ENCODE measurements at places on chromosomes 13 and 19. TPM values are rescaled to one million over a fixed set of nuclear protein-coding genes. Genes with fewer than 3 reads are reported as not detected.

The CRX gene
- total RNA-seq = not detected

The FAAP24 gene
- total RNA-seq = 12.0 TPM

The ZNF221 gene
- 6.2 TPM for total RNA-seq

The ONECUT3 gene
- total RNA-seq = not detected

GRCh38 chr19:8513036-8513686 is 806 bp downstream of the ZNF414 start:
- no peak for DNase-seq

DNA sequence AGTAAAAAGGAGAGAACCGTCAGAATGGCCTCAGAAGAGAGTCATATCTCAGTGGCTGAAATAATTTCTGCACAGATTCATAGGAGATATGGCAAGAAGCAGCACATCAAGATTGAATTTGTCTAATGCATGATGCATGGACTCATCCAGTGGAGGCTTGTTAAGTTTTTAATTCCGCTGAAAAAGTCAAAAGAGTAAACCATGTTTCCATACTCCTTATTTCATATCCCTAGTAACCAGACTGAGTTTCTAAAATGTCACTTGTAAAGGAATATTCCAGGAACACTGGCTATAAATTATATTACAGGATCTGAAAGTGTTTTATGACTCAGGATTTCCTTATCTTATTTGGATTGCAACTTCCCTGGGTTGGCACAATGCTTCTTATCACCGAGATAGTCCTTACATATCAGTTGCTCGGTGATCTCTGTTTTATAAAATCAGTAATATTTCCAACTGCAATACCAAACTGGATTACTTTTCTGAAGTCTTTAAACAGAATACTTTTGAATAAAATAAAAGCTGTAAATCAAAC is 180.2 kb upstream of the TSC22D1 start:
- DNase-seq = no peak

GRCh38 chr13:94395860-94396259 is 83.6 kb downstream of the DCT start:
- no peak for DNase-seq

- DNase-seq = no peak
These were observed 335.5 kb upstream of the TMTC4 start for GRCh38 chr13:101010100-101010499.
